ENCODE measurements at places on chromosomes 4 and X. TPM values are rescaled to one million over a fixed set of nuclear protein-coding genes. Genes with fewer than 3 reads are reported as not detected.

Gene GAB1
- 7.1 TPM for total RNA-seq

Gene CENPVL2
- total RNA-seq, result not detected

Gene CLDN34
- total RNA-seq, result not detected

Gene CXCR3
- not detected for total RNA-seq

Gene SOWAHD
- total RNA-seq, result 0.13 TPM

Gene LPAR4
- 0.53 TPM for total RNA-seq

Gene SSX7
- not detected for total RNA-seq

Gene MAGEA2
- not detected for total RNA-seq

Gene SORBS2
- 3.4 TPM for total RNA-seq

Gene GPC4
- total RNA-seq, result 1.1 TPM

Gene RGS12
- 21.5 TPM for total RNA-seq

Gene DDIT4L
- 0.92 TPM for total RNA-seq

Gene PRDX4
- 304 TPM for total RNA-seq

Gene NUP62CL
- not detected for total RNA-seq

Gene USP26
- total RNA-seq, result not detected
